ENCODE measurements at places on chromosomes 11 and 22.

DNA sequence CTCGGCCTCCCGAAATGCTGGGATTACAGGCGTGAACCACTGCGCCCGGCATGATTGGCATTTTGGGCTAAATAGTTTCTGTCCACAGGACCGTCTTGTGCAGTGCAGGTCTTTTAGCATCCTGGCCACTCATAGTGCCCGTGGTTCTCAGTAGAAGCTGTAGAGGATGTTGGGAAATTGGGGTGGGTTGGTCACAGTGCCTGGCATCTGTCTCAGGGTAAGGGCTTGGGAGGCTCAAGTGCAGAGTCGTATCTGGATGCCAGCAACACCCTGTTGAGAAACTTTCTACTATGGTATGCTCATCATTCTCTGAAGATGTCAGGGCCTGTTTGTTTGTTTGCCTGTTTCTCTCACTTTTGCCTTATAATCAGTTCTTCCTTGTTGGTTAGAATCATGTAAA, 21.9 kb downstream of the UBE2L3 start:
- no peak for DNase-seq

DNA sequence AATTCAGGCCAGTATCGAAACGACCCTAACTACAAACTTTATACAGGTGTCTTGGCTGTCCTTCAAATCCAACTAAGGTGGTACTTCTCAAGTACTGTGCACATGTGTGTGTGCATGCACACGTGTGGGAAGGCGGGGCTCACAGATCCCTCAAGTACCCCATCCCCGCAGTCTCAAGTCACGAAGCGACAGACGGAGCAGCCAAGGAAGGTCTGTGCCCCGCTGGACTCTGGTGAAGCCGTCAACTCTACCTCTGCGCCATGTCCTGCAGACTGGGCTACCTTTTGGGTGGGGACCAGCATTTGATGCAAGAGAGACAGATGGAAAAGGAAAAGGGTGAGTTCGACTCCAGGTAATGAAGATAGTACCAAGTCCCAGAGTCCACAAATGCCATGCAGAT, 169.0 kb downstream of the CRYBB2 start:
- no peak for DNase-seq

DNA sequence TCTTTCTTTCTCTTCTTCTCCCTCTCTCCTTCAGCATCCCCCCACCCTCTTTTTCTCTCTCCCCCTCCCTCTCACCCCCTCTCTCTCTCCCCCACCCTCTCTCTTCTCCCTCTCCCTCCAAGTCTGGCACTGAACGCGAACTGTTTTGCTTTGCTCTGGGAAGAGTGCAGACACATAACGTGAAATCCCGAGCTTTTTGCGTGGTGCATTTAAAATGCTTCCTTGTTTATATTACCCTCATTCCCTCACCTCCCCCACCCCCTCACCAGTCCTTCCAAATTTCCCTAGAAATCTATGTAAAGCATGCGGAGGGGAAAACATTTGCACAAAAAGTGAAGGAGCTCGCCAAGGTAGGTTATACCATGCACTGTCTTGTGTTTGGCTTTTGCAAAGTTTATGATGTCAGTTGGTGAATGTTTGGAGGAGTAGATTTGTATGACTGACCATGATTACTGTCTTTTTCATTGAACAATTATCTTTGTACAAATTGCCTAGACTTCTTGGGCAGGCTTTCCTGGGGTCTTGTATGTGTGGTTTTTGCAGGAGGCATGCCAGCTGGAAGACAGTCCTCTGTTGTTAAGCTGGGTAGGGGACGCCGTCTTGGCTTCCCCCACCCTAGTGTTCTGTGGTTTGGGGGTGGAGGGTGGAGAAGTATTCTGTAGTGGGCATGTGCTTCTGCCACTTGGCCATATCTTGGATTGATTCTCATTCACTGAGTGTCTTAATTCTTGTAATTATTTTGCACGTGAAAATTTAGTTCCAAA, 123.7 kb upstream of the HSD17B12 start:
- DNase-seq = no peak

- DNase-seq = peak; percentile 64
These were observed 32.9 kb downstream of the TST start for GRCh38 chr22:36986242-36986821.

DNA sequence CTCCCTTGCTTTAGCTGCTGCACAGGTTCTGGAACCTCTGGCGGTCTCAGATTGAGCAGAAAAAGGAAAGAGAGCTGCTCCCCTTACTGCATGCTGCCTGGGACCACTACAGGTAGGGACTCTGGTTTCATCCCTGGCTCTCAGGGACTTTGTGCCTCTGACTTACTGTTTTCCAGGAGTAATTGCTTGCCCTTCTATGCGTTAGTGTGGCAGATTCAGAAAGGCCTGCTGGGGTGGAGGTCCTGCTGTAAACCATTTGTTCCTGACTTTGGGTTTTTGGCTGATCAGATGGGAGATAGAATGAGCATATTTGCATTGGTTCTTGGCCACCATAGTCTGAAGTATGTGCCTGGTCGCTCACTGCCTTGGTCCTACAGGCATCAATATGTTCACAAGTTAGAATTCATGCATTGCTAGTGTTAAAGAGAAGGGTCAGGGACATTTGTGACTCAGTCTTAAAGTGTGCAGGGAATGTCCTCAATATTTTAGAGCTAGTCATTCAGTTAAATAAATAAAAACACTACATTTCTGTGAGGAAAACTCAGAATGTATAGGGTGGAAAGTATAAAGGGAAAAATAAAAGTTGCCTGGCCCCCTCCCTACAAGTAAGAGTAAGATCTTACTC, 78.0 kb downstream of the PISD start:
- DNase-seq = no peak

Measured in SJCRH30 (cell line).